ENCODE measurements at places on chromosomes 5 and 9. TPM values are rescaled to one million over a fixed set of nuclear protein-coding genes. Genes with fewer than 3 reads are reported as not detected.

Gene HNRNPAB
- total RNA-seq = 185 TPM

Gene CDKN2B
- total RNA-seq = 0.65 TPM

Gene PCDHB13
- not detected for total RNA-seq

Gene DHX29
- total RNA-seq = 18.7 TPM

Gene N4BP3
- total RNA-seq = 1.3 TPM

Gene CD274
- total RNA-seq = 10.5 TPM

Gene ACER2
- 3.6 TPM for total RNA-seq

Gene BAAT
- total RNA-seq = 0.07 TPM

Gene SLC24A2
- not detected for total RNA-seq

Gene SURF6
- 17.3 TPM for total RNA-seq

Gene KIF20A
- 74.7 TPM for total RNA-seq

Gene F2RL2
- not detected for total RNA-seq

Gene OR1N2
- total RNA-seq = not detected

Gene SELENOP
- not detected for total RNA-seq

Gene ELOVL7
- 0.42 TPM for total RNA-seq

DNA sequence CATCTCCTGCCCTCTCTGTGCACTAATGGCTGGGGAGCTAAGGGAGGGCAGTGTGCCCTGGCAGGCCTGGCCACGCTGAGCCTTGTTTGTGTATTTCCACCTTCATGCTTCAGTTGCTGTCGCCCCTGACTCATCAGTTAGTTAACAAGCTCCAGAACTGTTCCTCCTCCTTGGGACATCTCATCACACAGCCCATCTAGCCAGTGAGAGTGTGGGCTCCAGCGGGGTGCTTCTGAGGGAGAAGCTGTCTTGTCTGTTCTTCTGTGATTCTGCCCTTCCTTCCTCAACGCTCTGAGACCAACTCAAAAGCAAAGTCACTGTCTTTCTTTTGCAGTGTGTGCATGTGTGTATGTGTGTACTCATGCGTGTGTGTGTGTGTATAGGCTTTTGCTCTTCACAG, 58.3 kb upstream of the CPEB4 start:
- no peaks in the 10 kb centered on the region for H3K27me3 ChIP-seq
- H3K4me1 ChIP-seq = no peaks in the 10 kb centered on the region
- no peak overlapping the region for H3K4me3 ChIP-seq
- no peaks in the 10 kb centered on the region for H3K36me3 ChIP-seq

- no peak for DNase-seq
- H3K4me3 ChIP-seq = no peak overlapping the region
- H3K36me3 ChIP-seq = no peaks in the 10 kb centered on the region
- H3K27ac ChIP-seq = no peak overlapping the region
- H3K4me1 ChIP-seq = no peaks in the 10 kb centered on the region
- H3K27me3 ChIP-seq = no peaks in the 10 kb centered on the region
Observed at GRCh38 chr5:83220331-83220730, 143.0 kb downstream of the XRCC4 start.

DNA sequence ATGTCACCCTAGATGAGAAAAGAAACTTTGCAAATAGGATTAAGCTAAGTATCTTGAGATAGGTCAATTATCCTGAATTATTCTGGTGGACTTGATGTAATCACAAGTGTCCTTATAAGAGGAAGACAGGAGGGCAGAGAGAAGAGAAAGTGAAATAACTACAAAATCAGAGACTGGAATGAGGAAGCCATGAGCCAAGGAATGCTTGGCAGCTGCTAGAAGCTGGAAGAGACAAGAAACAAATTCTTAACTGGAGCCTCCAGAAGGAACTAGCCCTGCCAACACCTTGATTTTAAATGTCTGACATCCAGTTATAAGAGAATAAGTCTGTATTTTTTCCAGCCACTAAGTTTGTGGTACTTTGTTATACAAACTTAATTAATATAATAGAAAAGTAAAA, 480.0 kb downstream of the NR2F1-AS1 start:
- H3K4me1 ChIP-seq = no peaks in the 10 kb centered on the region
- H3K27me3 ChIP-seq = no peaks in the 10 kb centered on the region
- DNase-seq = no peak
- H3K4me3 ChIP-seq = no peak overlapping the region

DNA sequence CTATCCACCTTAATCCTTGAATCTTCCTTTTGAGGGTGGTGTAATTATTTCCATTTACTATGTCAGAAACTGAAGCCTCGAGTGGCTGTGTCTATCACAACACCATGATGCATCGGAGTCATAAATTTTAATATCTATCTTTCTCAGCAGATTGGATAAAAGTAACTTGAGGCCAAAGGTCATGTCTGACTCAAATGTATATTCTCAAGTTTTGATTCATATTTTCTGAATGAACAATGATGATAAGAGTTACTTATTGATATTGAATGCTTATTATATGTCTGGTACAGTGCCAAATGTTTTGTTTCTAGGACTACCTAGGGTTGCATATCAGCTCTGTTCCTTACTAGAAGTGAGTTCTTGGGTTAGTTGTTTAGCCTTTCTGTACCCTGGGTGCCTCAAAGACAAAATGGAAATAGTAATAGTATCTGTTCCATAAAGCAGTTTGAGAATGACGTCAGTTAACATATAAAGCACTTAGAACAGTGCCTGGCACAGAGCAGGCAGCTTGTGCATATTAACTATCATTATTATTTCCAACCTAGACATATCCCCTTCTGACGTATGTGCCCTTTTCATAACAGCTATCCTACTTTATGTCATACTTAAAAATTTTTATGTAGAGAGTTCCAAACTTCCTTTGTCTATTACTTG, 42.6 kb downstream of the PRDM6 start:
- DNase-seq = no peak
- no peak overlapping the region for H3K4me3 ChIP-seq
- H3K4me1 ChIP-seq = no peaks in the 10 kb centered on the region
- H3K27me3 ChIP-seq = peaks cover 17% of the 10 kb centered on the region
- H3K27ac ChIP-seq = no peak overlapping the region

- no peak overlapping the region for H3K27ac ChIP-seq
- H3K4me3 ChIP-seq = no peak overlapping the region
- no peaks in the 10 kb centered on the region for H3K36me3 ChIP-seq
- no peak for DNase-seq
- H3K27me3 ChIP-seq = no peaks in the 10 kb centered on the region
- H3K4me1 ChIP-seq = no peaks in the 10 kb centered on the region
Observed at GRCh38 chr5:160339406-160340130, 27.2 kb upstream of the CCNJL start.

- H3K4me3 ChIP-seq = no peak overlapping the region
- H3K4me1 ChIP-seq = no peaks in the 10 kb centered on the region
- peaks cover 3% of the 10 kb centered on the region for H3K27me3 ChIP-seq
- no peaks in the 10 kb centered on the region for H3K36me3 ChIP-seq
- no peak for DNase-seq
Observed at GRCh38 chr9:14437354-14438231, 123.7 kb upstream of the NFIB start.

GRCh38 chr5:143569722-143570567, 166.5 kb upstream of the NR3C1 start:
- H3K27me3 ChIP-seq = no peaks in the 10 kb centered on the region
- H3K36me3 ChIP-seq = no peaks in the 10 kb centered on the region
- H3K4me3 ChIP-seq = no peak overlapping the region

DNA sequence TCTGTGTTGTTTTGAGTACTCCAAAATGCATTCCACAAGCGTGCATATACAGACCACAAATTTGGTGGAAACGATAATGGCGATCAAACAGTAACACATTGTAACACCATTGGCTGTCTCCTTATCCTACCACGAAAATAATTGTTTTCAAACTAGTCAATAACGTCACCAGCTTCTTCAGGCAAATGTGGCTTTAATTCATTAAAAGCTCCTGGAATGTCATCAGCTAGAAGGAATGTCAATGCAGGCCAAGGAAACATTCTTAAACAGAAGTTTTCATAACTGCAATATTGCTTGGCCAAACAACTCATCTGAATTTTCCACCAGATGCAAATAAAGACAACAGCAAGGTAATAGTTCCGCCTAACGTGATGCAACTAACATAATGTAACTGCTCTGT, 71.6 kb upstream of the XPA start:
- H3K4me3 ChIP-seq = no peak overlapping the region
- H3K36me3 ChIP-seq = no peaks in the 10 kb centered on the region
- H3K27ac ChIP-seq = no peak overlapping the region
- no peak for DNase-seq
- H3K27me3 ChIP-seq = peaks cover 21% of the 10 kb centered on the region
- no peaks in the 10 kb centered on the region for H3K4me1 ChIP-seq

- H3K36me3 ChIP-seq = peaks cover 33% of the 10 kb centered on the region
- H3K27me3 ChIP-seq = no peaks in the 10 kb centered on the region
- H3K4me1 ChIP-seq = peaks cover 8% of the 10 kb centered on the region
- no peak overlapping the region for H3K27ac ChIP-seq
Observed at GRCh38 chr9:99955606-99956005, 49.2 kb downstream of the STX17 start.

All from activated CD4-positive, alpha-beta T cell treated with anti-CD3 and anti-CD28 coated beads, Interleukin-2, amount 10 ng/mL, durations not matched to agents 7 days and 5 days (primary cell).